ENCODE measurements at places on chromosomes 7 and 10.

DNA sequence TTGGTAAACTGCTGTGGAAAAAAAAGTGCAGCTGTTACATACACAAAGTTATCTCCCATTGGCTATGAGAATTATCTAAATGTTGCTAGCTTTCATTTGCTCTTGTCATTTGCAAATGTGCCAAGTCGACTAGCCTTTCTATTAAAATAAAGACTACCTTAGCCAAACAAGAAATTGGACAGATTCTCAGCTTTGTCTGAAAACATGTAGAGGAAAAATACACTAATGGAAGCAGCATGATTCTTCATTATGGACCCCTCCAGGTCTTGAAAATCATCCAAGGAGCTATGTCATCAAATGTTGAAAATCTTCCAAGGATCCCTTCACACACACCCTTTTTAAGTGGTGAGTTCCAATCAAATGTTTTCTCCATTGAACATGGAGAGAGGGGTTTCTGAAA lies 237.7 kb downstream of the ETV1 start:
- no peak for DNase-seq

GRCh38 chr7:94823947-94824346 lies 83.4 kb upstream of the PPP1R9A start:
- no peak for DNase-seq

- no peak for DNase-seq
These were observed 4.1 kb downstream of the STRIP2 start for GRCh38 chr7:129438281-129438838.

DNA sequence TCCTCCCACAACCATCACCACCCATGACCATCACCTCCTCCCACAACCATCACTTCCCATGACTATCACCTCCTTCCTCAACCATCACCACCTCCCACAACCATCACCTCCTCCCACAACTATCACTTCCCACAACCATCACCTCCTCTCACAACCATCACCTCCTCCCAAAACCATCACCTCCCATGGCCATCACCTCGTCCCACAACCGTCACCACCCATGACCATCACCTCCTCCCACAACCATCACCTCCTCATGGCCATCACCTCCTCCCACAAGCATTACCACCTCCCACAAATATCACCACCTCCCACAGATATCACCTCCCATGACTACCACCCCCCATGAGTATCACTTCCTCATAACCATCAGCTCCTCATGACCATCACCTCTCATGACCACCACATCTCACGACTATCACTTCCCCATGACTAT lies 52.2 kb downstream of the PDGFA start:
- no peak for DNase-seq

DNA sequence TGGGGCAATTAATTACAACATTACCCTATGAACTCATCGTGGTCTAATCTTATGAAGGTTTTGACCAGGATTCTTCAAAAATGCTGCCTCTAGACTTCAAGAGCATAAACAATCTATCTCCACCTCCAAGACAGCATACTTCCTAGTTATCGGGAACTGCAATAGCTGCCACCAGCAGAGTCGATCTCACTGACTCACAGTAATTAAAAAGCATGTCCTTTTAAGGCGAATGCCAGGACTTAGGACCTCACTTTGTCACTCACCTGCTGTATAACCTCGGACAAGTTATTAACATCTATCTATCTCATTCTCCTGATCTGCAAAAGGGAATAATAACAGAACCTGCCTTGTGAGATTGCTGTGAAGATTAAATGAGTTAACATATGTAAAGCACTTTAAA lies 666.0 kb upstream of the COBL start:
- DNase-seq: no peak

DNA sequence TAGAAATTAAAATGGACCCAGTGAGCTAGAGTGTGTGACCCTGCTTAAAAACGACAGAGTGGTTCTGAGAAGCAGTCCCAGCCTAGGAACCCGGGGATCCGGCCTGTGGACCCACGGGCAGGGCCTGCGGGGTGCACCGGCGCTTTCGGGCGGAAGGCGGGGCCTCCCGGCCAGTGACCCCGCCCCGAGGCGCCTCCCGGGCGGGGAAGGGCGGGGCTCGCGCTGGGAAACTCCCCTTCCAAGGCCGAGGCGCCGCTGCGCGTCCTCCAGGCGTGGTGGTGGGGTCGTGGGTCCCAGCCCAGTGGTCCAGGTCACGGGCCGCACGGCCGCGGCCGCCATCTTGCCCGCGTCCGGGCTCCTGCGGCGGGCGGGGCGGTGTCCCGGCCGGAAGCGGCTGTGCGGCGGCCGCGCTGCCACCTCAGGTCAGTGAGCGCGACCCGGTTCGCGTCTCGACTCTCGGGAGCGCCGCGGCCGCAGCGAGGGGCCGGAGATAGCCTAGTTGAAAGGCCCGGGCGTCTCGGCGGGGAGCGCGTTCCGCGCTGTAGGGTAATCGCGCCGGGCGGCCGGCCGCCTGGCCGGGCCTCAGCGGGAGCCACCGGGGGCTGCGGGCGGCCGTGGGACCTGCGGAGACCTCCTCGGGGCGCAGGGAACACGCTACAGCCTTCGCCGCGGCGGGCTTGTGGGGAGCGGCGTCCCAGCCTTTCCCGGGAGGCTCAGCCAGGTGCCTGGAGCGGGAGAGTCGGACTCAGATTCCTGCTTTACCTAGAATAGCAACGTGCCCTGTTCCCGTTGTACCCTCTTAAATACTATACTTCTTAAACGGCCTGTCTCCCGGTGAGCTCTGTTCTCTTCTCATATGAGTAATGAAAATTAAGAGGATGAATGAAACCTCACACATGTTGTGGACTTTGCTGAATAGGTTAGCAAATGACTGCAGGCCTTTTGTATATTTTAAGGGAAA lies at the start of gene MIOS:
TSS of gene MIOS (plus strand) at position 234 of the 961 bp plus-strand sequence. CDS start 5,592 bp downstream, outside the sequence.
- peak; percentile 66 for DNase-seq

GRCh38 chr10:73116017-73116416 lies 5.8 kb downstream of the NUDT13 start:
- no peak for DNase-seq

GRCh38 chr7:64965594-64965993 lies 25.2 kb downstream of the ZNF117 start:
- no peak for DNase-seq

DNA sequence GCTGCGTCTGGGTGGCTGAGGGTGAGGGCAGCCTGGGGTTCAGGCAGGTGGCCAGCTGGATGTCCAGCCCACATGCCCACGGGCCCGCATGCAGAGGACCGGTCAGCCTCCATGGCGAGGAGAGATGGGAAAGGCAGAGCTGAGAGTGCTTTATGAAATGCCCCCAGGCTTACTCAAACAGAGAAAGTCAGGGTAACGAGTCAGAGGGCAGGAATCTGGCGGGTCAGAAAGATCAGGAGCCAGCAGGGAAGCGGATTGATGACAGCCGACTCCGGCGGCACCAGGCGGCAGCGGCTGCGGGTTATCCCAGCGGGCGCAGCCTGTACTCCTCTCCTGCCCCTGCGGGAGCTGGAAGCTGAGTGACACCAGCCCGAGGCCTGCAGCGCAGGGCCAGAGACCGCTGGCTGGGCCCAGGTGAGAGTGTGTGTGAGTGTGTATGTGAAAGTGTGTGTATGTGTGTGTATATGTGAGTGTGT lies 13.4 kb downstream of the SLC13A4 start:
- no peak for DNase-seq

DNA sequence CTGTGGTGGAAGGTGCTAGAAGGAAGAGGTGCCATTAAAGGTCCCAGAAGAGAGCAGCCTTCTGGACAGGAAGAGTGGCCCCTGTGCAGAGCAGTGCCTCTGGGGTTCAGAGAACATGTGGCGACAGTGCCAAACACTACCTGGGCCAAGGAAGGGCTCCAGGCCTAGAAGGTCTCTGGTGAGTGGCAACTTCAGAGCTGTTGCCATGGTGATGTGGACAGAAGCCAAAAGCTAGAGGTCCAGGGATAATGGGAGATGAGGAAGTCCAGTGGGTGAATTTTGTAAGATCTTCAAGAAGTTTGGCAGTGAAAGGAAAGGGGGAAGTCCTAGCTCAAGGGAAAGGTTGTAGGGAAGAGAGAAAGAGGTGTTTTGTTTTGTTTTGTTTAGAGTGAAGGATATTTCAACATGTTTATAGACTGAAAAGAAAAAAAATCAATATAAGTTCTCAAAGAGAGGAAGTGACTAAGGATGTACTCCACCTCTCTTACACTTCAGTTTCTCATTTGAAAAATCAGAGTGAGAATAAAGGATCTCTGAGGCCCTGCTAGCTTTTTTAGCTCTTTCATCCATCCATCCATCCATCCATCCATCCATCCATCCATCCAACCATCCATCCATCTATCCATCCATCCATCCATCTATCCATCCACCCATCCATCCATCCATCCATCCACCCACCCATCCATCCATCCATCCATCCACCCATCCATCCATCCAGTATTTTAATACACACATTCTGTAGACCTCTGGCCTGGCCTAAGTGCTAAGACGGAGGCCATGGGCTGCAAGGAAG lies 77.1 kb upstream of the DUSP5 start:
- DNase-seq: no peak

GRCh38 chr10:121428867-121429266 lies 169.4 kb downstream of the FGFR2 start:
- no peak for DNase-seq

DNA sequence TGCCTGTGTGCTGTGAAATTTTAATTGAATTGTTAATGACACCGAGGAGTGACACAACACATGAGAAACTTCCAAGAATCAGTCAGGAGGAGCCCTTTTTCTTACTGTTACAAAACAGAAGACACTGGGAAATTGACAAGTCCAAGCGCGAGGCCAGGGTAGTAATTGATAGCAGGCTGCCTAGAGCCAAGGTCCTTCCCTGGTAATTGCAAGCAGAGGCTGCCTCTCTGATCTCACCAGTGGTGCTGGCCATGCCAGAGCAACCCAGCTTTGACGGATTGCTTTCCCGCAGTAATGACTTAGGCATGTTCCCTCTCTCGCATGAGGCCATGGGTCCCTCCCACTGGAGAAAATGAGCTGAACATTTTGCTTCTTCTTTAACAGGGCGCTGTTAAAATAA lies 111.5 kb downstream of the LRMDA start:
- DNase-seq: no peak

GRCh38 chr7:47454069-47454973 lies 127.6 kb downstream of the TNS3 start:
- no peak for DNase-seq

- no peak for DNase-seq
These were observed 161.9 kb upstream of the MEOX2 start for GRCh38 chr7:15848362-15848761.

DNA sequence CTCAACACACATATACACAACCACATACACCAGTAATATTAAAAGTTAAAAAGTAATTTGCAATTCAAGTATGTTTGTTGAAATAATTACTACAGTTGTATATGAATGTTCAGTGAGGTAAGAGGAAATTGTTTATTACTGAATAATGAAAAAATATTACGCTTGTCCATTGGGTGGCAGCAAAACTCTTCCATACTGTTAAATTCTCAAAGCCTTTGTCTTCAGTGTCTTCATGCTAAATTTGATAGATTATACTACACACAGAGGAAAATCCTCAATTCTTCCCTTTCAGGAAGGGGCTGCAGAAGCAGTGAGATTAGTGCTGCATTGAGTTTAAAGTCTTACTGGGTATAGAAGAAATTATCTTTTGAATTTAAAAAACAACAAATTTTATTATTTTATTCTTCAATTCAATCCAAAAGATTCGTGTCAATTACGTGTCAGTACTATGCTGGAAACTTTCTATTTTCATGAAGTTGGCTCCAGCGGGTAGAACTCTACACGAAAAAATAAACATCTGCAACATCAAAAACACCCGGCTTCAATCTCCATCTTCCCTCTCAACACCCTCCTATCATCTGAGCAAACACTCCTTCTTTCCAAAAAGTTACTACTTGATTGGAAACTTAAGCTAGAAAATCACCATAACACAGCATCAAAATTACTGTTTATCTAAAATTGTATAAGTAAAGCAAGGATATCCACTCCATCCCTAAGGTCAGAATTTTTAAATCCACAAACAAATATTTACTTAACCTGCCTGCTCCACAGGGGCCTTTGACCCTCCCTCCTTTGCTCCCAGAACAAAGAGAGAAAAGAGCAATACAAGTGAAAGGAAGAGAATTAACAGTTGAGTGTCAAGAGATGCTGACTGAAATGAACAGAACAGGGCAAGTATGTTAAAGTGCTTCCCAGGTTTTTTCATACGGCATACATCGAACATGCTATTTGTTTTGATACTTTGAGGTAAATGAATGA lies 37.0 kb upstream of the TES start:
- no peak for DNase-seq

GRCh38 chr7:43092819-43093218 lies 19.6 kb upstream of the HECW1 start:
- no peak for DNase-seq

DNA sequence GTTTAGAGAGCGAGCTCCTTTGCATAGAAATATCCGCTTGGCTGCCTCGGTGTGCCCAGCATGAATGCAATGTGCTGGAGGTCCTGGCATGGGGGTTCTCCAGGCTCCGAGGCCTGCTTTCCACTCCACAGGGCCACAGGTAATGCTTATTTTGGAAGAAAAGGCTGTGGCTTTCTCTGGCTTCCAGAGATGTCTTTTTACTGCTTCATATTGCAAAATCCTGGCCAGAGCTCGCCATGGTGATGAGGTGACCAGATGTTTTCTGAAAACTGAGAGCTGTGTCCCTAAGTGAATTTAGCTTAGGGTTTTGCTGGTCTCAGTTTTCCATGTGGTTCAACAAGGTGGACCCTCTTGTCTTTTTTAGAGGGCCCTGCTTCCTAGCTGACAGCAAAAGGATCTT lies 65.2 kb downstream of the BMPER start:
- no peak for DNase-seq

- DNase-seq: no peak
These were observed 94.3 kb downstream of the IPMK start for GRCh38 chr10:58173391-58173790.

GRCh38 chr7:148540041-148540738 lies 50.4 kb upstream of the C7orf33 start:
- no peak for DNase-seq

DNA sequence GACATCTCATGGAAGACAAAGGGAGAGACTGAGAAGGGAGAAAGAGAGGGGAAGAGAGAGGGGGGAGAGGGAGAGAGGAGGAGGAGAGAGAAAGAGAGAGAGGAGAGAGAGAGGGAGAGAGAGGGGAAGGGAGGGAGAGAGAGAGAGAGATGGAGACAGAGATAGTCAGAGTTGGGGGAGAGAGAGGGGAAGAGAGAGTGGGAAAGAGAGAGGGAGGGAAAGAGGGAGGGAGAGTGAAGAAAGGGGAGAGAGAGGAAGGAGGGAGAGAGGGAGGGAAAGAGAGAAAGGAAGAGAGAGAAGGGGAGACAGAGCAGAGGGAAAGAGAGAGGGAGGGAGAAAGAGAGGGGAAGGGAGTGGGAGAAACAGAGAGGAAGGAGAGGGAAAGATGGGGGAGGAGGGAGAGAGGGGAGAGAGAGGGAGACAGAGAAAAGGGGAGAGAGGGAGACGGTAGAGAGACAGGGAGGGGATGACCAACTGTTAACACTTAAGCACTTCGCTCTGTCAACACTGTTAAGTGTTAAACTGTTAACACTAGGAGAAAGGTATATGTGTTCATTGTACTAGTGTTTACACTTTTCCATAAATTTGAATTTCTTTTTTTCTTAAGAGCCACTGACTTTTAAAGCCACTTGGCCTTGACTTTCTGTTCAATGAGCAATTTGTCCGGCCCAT lies 21.8 kb upstream of the SDK1 start:
- DNase-seq: no peak

GRCh38 chr7:98249106-98249505 lies 2.9 kb downstream of the TECPR1 start:
- no peak for DNase-seq

- no peak for DNase-seq
These were observed 2.2 kb upstream of the PDK4 start for GRCh38 chr7:95598511-95598910.
